Chondrocyte (in vitro differentiated cells): ENCODE measurements at places on chromosomes 2 and 18. TPM values are rescaled to one million over a fixed set of nuclear protein-coding genes. Genes with fewer than 3 reads are reported as not detected.

Gene L3MBTL4
- 0.41 to 1.9 TPM (median 1.0 TPM) in 3 replicates for total RNA-seq

Gene SETBP1
- total RNA-seq: 28.8 to 44.5 TPM (median 29.3 TPM) in 3 replicates

Gene VWA3B
- total RNA-seq: not detected in 3 replicates

Gene STK39
- total RNA-seq: 31.9 to 34.8 TPM (median 34.3 TPM) in 3 replicates

Gene TDRD15
- total RNA-seq: 0.07 to 0.12 TPM (median 0.10 TPM) in 3 replicates

Gene IFT172
- total RNA-seq: 19.3 to 36.9 TPM (median 21.5 TPM) in 3 replicates

- H3K36me3 ChIP-seq: no peaks in the 10 kb centered on the region
- peak overlapping the region; percentile 29 for H3K27ac ChIP-seq
- no peaks in the 10 kb centered on the region for H3K27me3 ChIP-seq
- H3K4me1 ChIP-seq: peaks cover 19% of the 10 kb centered on the region
- DNase-seq: no peak
Observed at GRCh38 chr18:44909191-44909719, 228.6 kb downstream of the SETBP1 start.

- peak overlapping the region; percentile 80 for H3K27ac ChIP-seq
- peak overlapping the region; percentile 22 for H3K4me3 ChIP-seq
- DNase-seq: no peak
- H3K27me3 ChIP-seq: no peaks in the 10 kb centered on the region
- H3K36me3 ChIP-seq: no peaks in the 10 kb centered on the region
Observed at GRCh38 chr18:55500316-55501086, 87.5 kb downstream of the TCF4 start.

DNA sequence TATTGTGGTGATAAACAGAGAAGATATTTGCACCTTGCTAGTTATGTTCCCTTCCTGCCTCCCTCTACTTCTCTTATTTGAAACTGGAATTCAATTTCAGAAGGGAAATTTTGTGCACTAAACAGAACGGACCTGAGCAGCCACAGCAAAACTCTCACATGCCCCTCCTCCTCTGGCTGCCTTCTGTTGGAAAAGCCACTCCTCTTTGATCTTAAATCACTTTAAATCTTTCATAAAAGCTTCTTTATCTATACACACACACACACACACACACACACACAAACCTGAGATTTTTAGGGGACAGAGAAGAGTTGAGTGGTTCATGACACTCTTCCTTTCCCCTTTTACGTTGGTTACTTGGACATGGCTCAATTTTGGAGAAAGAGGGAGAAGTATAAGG, 5.6 kb downstream of the TBR1 start:
- H3K36me3 ChIP-seq: peaks cover 15% of the 10 kb centered on the region
- H3K4me3 ChIP-seq: no peak overlapping the region
- no peak for DNase-seq
- no peak overlapping the region for H3K27ac ChIP-seq

DNA sequence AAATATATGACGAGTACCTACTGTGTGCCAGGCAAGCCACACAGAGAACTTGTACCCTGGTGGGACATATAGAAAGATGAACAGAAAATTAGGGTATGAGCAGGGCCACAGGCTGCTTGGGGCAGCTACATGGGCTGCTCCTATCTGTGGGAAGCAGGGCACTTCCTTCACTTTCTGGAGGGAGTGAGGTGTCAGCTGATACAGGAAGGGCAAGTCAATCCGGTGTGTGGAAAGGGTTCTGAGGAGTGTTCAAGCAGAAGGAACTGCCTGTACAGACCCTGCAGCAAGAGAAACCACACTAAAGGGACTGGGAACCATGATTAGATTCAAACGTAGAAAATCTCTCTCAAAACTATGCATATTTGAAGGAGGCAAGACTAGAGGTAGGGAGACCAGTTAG, 58.6 kb upstream of the BCL11A start:
- no peaks in the 10 kb centered on the region for H3K36me3 ChIP-seq
- peaks cover 7% of the 10 kb centered on the region for H3K4me1 ChIP-seq
- DNase-seq: no peak
- H3K27ac ChIP-seq: no peak overlapping the region

DNA sequence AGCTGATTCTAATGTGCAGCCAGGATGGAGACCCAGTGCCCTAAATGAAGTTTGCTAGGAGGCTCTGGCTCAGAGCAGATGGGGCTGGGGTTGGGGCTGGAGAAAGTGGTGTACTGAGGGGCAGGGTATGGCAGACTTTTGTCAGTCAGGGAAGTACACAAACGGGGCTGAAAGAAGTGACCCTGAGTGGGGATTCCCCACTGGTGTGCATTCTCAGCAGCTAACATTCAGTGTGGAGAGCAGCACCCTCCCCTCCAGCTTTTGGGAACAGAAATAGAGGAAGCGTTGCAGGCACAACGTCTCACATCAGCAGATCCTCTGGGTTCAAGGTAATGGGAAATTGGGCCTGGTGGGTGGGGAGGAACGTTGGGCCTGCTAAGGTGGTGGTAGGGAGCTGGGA, 89.1 kb upstream of the GCFC2 start:
- no peak for DNase-seq
- no peaks in the 10 kb centered on the region for H3K4me1 ChIP-seq
- no peaks in the 10 kb centered on the region for H3K36me3 ChIP-seq
- no peak overlapping the region for H3K4me3 ChIP-seq
- peaks cover 34% of the 10 kb centered on the region for H3K27me3 ChIP-seq
- H3K27ac ChIP-seq: no peak overlapping the region

DNA sequence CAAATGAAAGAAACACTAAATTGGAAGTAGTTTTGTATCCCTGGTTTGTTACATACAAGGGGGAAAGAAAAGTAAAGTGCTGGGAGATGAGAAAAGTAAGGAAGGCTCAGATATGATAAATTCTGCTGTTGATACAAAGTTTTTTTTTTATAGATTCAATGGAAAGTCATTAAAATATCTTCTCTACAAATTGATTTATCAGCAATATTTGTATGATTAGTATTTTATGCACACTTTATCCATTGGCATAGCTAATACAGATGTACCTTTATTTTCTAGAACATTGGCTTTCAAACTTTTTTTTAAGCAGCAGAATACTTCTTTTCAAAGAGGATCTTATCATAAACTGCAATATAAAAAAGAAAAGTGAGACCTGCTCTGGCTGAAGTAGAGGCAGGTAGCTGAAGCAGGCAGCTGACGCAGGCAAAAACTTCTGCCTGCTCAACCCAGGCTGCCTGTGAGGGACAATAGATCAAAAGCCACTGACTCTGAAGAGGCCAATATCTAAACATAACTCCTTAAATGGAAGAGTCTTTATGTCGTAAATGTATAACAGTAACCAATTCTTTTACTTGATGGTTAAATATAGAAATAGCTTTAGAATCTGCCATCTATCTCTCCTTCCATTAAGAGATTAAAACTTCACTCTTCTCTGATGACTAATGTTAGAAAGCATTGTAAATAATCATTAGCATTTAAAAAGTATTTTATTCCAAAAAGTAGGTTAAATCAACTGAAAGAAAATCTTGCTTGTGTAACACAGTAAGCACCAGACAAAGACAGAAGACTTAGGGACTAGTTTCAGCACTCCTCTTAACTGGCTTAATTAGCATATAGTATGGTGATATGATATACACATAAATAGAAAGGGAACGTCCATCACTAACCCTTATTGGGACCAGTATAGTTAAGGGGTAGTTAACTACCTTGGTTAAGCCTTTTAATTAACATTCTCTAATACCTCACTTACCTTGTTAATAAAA, 174.2 kb downstream of the SLC39A10 start:
- H3K36me3 ChIP-seq: peaks cover 2% of the 10 kb centered on the region
- DNase-seq: no peak
- no peaks in the 10 kb centered on the region for H3K4me1 ChIP-seq
- peaks cover 23% of the 10 kb centered on the region for H3K27me3 ChIP-seq
- H3K4me3 ChIP-seq: no peak overlapping the region

DNA sequence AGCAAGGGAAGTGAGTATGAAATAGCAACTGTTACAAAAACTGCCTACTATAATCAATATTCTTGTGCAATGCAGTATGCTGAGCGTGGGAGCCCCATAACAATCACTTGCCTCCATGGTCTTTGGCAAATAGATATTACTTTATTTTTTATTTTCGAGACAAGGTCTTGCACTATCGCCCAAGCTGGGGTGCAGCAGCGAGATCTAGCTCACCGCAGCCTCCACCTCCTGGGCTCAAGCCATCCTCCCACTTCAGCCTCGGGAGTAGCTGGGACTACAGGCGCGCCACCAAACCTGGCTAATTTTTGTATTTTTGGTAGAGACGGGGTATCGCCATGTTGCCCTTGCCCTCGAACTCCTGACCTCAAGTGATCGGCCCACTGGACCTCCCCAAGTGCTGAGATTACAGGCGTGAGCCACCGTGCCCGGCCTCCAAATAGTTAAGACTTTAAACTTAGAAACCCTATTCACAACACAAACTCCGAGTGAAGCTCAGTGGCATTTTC, 1.2 kb upstream of the CCNT2 start:
- H3K27me3 ChIP-seq: no peaks in the 10 kb centered on the region
- peak overlapping the region; percentile 100 for H3K27ac ChIP-seq
- peak overlapping the region; percentile 97 for H3K4me3 ChIP-seq
- H3K4me1 ChIP-seq: peaks cover 25% of the 10 kb centered on the region
- H3K36me3 ChIP-seq: peaks cover 3% of the 10 kb centered on the region
- no peak for DNase-seq

- H3K4me1 ChIP-seq: peaks cover 39% of the 10 kb centered on the region
- no peak overlapping the region for H3K4me3 ChIP-seq
- DNase-seq: no peak
Observed at GRCh38 chr2:219595256-219595655, 2.4 kb upstream of the STK11IP start.

DNA sequence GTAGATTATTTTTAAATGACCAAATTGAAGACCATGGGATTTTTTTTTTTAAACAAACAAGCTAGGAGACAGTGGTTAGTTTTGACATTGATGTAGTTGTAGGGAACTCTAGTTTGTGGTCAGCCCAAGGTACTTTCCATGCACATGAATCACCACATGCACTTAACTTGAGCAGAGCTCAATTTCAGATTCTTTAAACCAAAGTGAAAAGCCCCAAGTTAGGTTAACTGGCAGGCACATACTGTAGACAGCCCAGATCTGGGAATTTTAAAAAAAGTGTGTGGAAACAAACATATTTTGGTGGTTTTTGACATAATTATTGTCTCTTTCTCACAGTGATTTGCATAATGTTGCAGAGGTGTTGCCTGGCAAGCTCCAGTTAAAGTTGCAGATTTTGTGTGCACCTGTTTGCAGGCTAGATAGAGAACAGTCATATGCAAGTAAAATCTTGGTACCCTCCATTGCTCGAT, 88.4 kb downstream of the BCL2L11 start:
- no peak for DNase-seq
- no peaks in the 10 kb centered on the region for H3K27me3 ChIP-seq
- H3K36me3 ChIP-seq: peaks cover 18% of the 10 kb centered on the region
- H3K4me3 ChIP-seq: no peak overlapping the region
- H3K27ac ChIP-seq: peak overlapping the region; percentile 8
- peaks cover 17% of the 10 kb centered on the region for H3K4me1 ChIP-seq

- no peaks in the 10 kb centered on the region for H3K36me3 ChIP-seq
- no peak overlapping the region for H3K27ac ChIP-seq
- H3K4me1 ChIP-seq: peaks cover 15% of the 10 kb centered on the region
- no peak for DNase-seq
Observed at GRCh38 chr18:41948544-41949110, 6.4 kb upstream of the PIK3C3 start.

- no peak overlapping the region for H3K4me3 ChIP-seq
- no peak overlapping the region for H3K27ac ChIP-seq
- H3K36me3 ChIP-seq: peaks cover 10% of the 10 kb centered on the region
- H3K4me1 ChIP-seq: peaks cover 14% of the 10 kb centered on the region
Observed at GRCh38 chr2:196992466-196992865, 66.0 kb upstream of the PGAP1 start.

DNA sequence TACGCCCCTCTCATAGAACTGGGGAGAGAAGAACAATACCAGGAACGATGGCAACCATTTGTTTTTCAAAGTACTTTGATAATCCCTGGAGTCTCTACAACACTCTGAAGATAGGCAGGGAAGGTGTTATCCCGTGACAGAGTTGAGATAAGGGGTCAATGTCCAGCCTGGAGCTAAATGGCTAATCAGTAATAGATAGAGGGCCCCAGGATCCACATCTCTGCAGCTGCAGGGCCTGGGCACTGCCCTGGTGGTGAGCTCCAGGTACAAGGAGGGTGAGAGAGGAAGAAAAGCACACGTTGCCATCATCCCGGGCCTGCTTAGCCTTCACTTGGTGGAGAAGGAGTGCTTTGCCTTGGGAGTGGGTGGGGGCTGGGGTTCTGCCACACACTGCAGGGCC, 260.6 kb downstream of the PRKCE start:
- H3K27ac ChIP-seq: no peak overlapping the region
- H3K4me1 ChIP-seq: no peaks in the 10 kb centered on the region
- DNase-seq: no peak

- no peak for DNase-seq
- no peak overlapping the region for H3K4me3 ChIP-seq
- no peaks in the 10 kb centered on the region for H3K27me3 ChIP-seq
- peaks cover 4% of the 10 kb centered on the region for H3K4me1 ChIP-seq
- H3K27ac ChIP-seq: no peak overlapping the region
Observed at GRCh38 chr2:158610059-158610458, 153.3 kb downstream of the PKP4 start.

DNA sequence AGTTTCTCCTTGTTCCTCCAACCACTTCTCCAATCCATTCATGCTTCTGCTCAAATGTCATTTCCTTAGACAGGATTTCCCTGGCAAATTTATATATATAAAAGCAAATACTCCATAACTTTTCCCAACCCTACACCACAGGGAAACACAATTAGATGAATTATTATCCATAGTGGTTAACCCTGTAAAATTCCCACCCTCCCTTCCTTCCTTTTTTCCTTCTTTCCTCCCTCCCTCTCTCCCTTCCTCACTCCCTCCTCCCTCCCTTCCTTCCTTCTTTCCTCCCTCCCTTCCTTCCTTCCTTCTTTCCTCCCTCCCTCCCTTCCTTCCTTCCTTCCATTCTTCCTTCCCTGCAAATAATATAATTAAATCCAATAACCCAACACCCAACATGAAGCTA, 617.7 kb downstream of the IRS1 start:
- H3K36me3 ChIP-seq: peaks cover 11% of the 10 kb centered on the region
- DNase-seq: no peak
- peaks cover 18% of the 10 kb centered on the region for H3K4me1 ChIP-seq
- H3K4me3 ChIP-seq: no peak overlapping the region
- H3K27me3 ChIP-seq: no peaks in the 10 kb centered on the region

- H3K27ac ChIP-seq: no peak overlapping the region
- no peaks in the 10 kb centered on the region for H3K27me3 ChIP-seq
- H3K4me3 ChIP-seq: no peak overlapping the region
- DNase-seq: no peak
Observed at GRCh38 chr2:222566229-222566628, 89.7 kb downstream of the FARSB start.

DNA sequence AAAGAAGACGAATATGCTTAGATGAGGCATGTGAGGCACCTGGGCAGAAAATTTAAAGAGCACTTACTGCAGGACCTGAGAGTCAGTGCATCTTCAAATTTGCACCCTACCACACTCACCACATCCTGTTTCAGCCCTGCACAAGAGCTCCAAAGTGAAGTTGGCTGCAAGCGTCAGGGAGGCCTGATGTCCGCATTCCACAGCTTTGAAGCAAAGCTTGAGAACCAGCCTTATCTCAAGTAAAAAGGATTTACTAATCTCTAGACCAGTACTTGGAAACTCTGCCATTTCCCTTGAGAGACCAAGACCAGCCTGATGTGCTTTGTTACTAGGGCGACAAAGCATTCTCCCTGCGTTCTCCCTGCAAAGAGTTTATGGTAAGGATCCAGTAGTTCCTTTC, 3.4 kb upstream of the ASNSD1 start:
- no peaks in the 10 kb centered on the region for H3K36me3 ChIP-seq
- no peaks in the 10 kb centered on the region for H3K27me3 ChIP-seq
- H3K4me3 ChIP-seq: no peak overlapping the region
- no peak overlapping the region for H3K27ac ChIP-seq
- DNase-seq: no peak

GRCh38 chr18:52678034-52678433, 338.0 kb downstream of the DCC start:
- H3K27ac ChIP-seq: no peak overlapping the region
- no peaks in the 10 kb centered on the region for H3K36me3 ChIP-seq
